ENCODE measurements at places on chromosomes 1 and 21. TPM values are rescaled to one million over a fixed set of nuclear protein-coding genes. Genes with fewer than 3 reads are reported as not detected.

- no peaks in the 10 kb centered on the region for H3K36me3 ChIP-seq
- H3K4me1 ChIP-seq = no peaks in the 10 kb centered on the region
- no peak overlapping the region for H3K4me3 ChIP-seq
- no peak for DNase-seq
- H3K27me3 ChIP-seq = no peaks in the 10 kb centered on the region
Observed at GRCh38 chr1:174584071-174584470, 136.3 kb downstream of the GPR52 start.

- H3K4me1 ChIP-seq = peaks cover 32% of the 10 kb centered on the region
- no peaks in the 10 kb centered on the region for H3K36me3 ChIP-seq
- peak within 1 kb of the TSS; percentile 62 for H3K4me3 ChIP-seq
- H3K27me3 ChIP-seq = no peaks in the 10 kb centered on the region
Observed at GRCh38 chr1:33256471-33257206, at the start of gene ZNF362. ZNF362 (plus strand) TSS chr1:33256492; CDS start chr1:33270575, 14,083 bp downstream.

GRCh38 chr1:200558866-200559459 lies 61.6 kb downstream of the KIF14 start:
- DNase-seq = no peak
- no peak overlapping the region for H3K27ac ChIP-seq
- H3K27me3 ChIP-seq = no peaks in the 10 kb centered on the region
- H3K36me3 ChIP-seq = no peaks in the 10 kb centered on the region

DNA sequence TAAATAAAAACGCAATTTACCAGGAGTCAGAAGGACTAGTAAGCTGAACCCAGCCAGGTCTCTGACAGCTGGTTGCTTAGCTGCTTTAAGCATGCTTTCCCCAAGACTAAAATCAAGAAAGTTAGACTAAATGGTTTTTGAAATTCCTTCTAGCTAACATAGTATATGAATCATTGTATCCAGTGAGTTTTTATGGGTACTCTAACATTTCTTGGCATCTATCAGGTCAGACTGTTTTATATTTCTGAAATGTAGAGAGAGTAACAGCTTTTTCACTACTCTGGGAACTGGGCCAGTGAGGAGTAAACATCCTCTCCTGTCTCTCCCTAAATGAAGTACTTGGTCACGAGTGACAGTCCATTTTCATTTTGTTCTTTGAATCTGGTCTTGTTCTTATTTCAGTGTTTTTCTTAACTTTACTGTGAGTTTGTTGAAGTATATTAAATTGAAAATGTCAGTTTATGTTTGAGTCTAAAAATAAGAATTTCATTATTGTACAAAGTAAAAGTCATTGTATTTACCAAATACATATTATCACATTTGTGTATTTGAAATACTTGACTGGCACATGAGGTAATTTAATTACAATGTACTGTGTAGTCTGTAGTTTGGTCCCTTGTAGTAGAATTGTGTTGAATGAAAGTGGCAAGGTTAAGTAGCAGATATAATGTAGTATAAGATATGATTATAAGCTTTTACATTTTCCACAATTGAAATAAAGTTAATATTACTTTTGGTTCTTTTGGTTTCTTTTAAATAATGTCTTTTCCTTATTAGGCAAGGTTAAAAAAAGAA lies 47.6 kb downstream of the PKN2 start:
- DNase-seq = no peak
- peaks cover 4% of the 10 kb centered on the region for H3K36me3 ChIP-seq
- H3K27me3 ChIP-seq = no peaks in the 10 kb centered on the region
- no peak overlapping the region for H3K4me3 ChIP-seq
- peak overlapping the region; percentile 24 for H3K27ac ChIP-seq

- no peaks in the 10 kb centered on the region for H3K4me1 ChIP-seq
- H3K27me3 ChIP-seq = no peaks in the 10 kb centered on the region
- no peak overlapping the region for H3K4me3 ChIP-seq
- no peak overlapping the region for H3K27ac ChIP-seq
- no peak for DNase-seq
- no peaks in the 10 kb centered on the region for H3K36me3 ChIP-seq
Observed at GRCh38 chr1:192654591-192655251, 18.8 kb downstream of the RGS13 start.

The HES2 gene
- total RNA-seq = 5.7 TPM

The FCAMR gene
- not detected for total RNA-seq

GRCh38 chr1:156746728-156747631 lies 4.5 kb downstream of the HDGF start:
- peak; percentile 95 for DNase-seq
- H3K27ac ChIP-seq = peak overlapping the region; percentile 98
- no peaks in the 10 kb centered on the region for H3K27me3 ChIP-seq
- H3K36me3 ChIP-seq = peaks cover 22% of the 10 kb centered on the region
- peak overlapping the region; percentile 96 for H3K4me3 ChIP-seq
